Psoas muscle (tissue), 8 donors: ENCODE measurements at places on chromosomes 12 and 14. TPM values are rescaled to one million over a fixed set of nuclear protein-coding genes. Genes with fewer than 3 reads are reported as not detected.

GRCh38 chr14:84704601-84705000 is 825.3 kb upstream of the FLRT2 start:
- H3K36me3 ChIP-seq = no peaks in the 10 kb centered on the region
- no peak overlapping the region for H3K27ac ChIP-seq
- no peak overlapping the region for H3K4me3 ChIP-seq
- DNase-seq = no peak

DNA sequence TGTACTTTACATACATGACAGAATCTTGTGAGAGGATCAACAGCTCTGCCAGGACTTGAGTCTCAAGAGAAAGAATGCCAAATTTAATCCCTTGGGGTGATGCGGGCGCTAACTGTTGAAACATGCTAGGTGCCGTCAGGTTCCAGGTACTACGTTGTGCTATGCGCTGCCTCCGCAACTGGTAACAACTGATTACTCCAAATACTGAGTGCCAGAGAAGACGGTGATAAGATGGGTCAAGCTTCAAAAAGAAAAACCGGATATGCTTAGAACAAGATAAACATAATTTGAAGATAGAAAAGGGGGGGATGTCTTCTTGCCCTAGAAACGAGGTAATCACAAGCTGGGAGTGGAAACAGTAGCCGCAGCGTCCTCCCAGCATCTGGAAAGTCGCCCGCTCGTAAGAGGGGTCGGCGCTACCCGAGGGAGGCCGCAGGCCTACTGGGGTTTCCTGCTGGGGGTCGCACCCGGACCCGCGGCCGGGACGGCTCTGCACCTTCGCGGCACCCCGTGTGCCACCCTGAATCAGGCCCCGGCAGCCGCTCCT is 678 bp downstream of the ZBTB25 start:
- H3K36me3 ChIP-seq = no peaks in the 10 kb centered on the region
- peak overlapping the region; percentile 93 for H3K4me3 ChIP-seq
- no peaks in the 10 kb centered on the region for H3K27me3 ChIP-seq
- peaks cover 56% of the 10 kb centered on the region for H3K4me1 ChIP-seq
- H3K27ac ChIP-seq = peak overlapping the region; percentile 99

GRCh38 chr12:76720068-76720467 is 43.8 kb upstream of the ZDHHC17 start:
- H3K27ac ChIP-seq = no peak overlapping the region
- no peaks in the 10 kb centered on the region for H3K36me3 ChIP-seq
- no peak for DNase-seq
- no peak overlapping the region for H3K4me3 ChIP-seq

DNA sequence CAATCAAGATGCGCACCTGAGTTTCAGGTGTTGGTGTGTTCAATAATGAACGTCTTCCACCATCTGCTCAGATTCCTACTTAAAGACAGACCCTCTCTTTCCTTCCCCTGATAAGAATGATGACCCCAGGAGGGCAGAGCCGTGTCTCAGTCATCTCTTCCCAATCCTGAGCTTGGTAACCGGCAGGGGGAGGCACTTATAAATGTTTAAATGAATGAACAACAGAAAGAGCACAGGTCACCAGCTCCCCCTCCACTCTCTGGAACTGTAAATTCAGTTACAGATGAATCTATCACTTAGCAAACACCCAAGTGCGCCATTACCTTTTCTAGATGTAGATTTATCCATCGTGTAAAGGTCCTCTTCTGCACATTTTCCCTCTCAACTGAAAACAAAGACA is 72.4 kb upstream of the DICER1 start:
- no peak overlapping the region for H3K4me3 ChIP-seq
- H3K27me3 ChIP-seq = no peaks in the 10 kb centered on the region
- DNase-seq = no peak
- peaks cover 8% of the 10 kb centered on the region for H3K4me1 ChIP-seq
- H3K27ac ChIP-seq = no peak overlapping the region
- no peaks in the 10 kb centered on the region for H3K36me3 ChIP-seq

GRCh38 chr14:56004786-56005185 is 113.4 kb upstream of the PELI2 start:
- H3K4me1 ChIP-seq = no peaks in the 10 kb centered on the region
- H3K27ac ChIP-seq = peak overlapping the region; percentile 41
- no peaks in the 10 kb centered on the region for H3K27me3 ChIP-seq

Gene IL26
- not detected for total RNA-seq

DNA sequence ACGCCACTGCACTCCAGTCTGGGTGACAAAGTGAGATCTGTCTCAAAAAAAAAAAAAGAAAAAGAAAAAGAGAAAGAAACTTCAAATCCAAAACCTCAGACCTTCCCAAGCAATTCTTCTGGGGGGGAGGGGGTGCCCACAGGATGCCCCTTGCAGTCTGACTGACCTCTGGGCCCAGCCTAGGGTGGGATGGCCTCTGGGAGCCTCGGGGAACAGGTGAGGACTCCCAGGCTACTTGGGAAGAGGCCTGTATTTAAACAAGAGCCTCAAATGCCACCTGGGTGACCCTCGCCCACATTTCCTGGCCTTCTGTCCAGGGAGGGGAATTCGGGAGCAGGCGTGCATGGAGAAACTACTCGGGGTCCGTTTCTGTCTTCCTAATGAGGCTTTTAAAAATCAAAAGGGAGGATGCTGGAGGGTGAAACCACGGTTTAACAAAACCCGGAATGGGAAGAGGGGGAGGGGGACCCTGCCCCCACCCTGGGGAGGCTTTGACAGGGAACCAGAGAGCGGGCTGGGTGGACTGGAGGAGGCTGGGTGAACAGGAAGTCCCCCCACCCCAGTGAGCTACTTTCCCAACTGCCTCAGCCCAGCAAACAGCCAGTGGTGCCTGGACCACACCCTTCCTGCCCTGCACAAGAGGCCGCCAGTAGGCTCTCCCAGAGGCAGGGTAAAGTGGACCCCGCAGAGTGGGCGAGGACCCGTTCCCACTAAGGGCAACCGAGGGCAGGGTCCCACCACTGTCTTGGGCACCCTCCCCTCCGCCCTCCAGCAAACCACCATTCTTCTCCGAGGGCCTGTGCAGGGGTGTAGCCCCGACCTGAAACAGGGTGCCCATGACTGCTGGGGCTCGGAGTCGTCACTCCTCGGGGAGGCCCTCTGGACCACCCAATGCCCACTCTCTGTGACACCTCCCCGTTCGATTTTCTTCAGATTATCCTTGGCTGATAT is 1.5 kb upstream of the FBRSL1 start:
- H3K4me1 ChIP-seq = peaks cover 25% of the 10 kb centered on the region
- H3K36me3 ChIP-seq = no peaks in the 10 kb centered on the region
- H3K27ac ChIP-seq = peak overlapping the region; percentile 23
- no peaks in the 10 kb centered on the region for H3K27me3 ChIP-seq
